ENCODE measurements at places on chromosomes 2 and 18.
A peak's percentile ranks its signal among the peaks of the same experiment; 100 is the strongest.

DNA sequence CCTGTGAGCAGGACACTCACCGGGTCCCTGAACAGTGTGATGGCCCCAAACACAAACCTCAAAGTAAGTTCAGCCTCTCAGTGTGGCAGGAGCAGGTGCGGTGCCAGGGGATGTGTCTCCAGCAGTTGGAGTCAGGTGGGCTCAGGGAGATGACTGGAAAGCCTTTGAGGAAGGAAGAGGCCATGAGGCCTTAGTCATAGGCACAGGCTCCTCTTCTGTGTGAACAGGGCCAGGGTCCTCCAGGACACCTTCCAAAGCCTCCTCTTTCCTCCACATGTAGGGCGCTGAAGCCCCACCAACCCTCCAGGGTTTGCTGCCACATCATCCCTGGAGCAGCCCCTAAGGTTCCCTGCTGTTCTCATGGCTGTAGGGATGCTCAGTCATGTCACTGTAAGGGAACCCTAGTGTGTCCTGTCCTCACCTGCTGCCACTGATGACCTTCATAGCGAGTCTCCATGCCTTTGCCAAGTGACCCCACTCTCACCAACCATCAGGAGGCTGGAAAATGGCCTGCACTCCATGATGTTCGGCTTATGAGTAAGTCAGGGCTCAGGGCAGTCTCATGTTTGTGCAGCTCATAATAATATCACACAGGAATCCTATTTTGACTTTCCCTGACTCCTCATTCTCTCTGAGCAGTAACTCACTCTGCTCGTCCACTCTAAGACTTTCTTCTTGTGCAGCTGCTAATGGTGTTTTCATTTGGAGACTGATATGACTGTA, 1152.9 kb downstream of the RPIA start:
- DNase-seq, result no peak

- DNase-seq, result no peak
These were observed 241.0 kb upstream of the RBBP8 start for GRCh38 chr18:22691946-22692710.

DNA sequence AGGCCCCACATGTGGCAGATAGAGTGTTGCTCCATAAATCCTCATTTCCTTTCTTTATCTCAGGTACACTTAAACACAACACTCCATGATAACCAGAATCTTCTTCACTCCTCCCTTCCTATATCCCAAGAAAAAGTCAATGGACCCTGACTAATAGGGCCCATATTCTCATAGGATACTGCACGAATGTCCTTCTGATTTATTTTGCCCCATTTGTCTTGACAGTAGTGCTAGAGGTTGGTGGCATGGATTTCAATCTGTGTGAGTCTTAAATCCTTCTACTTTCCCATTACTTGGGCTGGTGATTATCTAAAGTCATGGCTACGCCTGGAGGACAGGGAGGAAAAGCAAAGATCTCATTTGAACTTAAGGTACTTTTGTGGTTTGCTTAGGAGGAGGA, 156.0 kb downstream of the ACOXL start:
- DNase-seq, result no peak

- DNase-seq, result no peak
These were observed 154.7 kb upstream of the CNTNAP5 start for GRCh38 chr2:123870206-123870880.

DNA sequence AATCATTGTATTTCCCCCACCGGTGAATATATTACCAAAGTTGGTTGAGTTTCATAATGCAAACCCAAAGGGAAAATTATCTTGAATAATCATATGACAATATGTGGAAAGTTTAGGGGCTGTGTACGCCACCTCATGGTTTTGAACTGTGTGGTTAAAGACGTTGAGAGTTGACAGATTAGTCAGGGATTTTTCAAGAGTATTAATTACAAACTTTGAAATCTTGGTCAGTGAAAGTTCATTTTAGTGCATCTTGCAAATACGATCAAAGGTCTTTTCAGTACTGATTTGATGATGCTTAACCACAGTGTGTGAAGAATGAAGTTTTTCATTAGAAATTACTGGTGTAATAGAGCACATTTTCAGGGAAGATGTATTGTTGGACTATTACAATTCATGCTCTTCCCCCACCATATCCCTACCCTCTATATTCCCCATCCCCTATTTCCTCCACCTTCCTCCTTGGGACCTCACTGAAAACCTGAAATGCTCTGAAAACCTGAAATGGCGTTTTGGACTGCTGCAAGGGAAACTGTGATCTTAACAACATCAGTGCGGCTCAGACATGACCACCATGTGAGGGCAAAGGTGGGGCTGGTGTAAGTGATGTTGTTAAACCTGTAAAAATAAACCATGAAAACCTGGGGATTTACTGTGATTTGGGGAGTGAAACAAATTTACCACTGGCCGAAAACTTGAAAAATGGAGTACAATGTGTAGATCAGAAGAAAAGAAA, 4.5 kb upstream of the BCL2L11 start:
- DNase-seq, result no peak

DNA sequence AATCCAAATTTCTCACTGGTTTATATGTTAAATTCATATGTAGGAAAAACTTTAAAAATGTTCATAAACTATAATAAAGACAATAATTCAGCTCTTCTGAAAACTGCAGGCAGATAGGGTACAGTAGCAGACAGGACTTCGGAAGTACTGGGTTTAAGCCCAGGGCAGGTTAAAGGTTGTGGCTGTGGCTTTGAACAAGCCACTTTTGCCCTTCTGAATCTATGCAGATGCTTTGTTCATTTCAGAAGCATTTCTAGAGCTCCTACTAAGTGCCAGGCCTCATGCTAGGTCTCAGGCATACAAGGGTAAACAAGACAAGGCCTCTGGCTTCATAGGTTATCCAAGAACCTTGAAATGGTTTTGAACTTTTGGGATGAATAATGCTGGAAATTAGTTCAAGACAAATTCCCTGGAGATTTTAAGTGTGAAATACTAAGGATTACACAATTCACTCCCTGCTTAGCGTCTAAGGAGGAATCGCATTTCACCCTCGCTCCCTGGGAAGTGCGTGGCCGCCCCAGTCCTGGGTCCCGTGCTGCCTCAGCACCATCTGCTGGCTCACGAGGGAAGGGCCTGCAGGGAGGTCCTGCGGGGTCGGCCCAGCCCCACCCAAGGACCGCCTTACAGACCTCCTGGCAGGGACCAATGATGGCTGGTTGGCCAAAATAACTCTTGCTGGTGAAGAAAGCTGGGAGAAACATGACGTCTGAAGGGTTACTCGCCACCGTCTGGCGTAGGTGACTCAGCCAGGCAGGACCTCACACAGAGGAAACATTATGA, 67.7 kb upstream of the L3MBTL4 start:
- DNase-seq, result no peak

DNA sequence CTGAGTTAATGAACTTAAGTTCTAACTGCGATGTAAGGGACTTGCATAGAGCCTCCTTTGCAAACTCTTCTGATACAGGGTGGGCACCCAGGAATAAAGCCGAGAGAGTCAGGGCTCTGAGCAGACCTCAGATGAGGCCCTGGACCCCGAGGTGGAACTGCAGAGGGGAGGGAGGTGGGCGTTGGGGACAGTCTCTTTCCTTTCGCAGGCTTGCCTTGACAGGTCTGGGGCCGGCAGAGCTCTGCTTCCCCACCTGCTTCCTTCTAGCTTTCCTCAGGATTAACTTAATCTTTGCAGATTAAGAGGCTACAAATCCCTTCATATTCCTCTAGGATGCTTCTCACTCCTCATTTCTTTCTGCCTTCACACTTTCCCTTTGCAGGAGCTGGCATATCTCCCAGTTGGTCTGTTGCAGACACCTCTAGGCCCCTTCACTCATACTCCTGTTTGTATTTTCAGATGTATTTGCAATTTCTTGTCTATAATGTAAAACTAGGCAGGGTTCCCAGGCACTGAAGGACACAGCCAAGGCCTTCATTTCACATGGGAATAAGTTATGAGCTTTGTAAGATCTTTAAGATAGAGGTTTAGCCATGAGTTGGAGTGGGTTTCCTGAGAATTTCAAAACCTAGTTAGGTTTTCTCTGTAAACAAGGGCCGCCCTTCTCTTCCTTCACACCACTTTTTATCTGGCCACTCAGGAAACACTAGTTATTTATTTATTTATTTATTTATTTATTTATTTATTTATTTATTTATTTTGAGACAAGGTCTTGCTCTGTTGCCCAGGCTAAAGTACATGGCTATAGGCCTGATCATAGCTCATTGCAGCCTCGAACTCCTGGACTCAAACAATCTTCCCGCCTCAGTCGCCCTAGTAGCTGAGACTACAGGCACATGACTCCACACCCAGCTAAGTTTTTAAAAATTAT, 70.9 kb downstream of the MTCL1 start:
- no peak for DNase-seq

- peak; percentile 41 for DNase-seq
These were observed 219.6 kb upstream of the RAB12 start for GRCh38 chr18:8389391-8390340.

GRCh38 chr2:132668189-132668823, 1.7 kb downstream of the LYPD1 start:
- DNase-seq, result no peak

DNA sequence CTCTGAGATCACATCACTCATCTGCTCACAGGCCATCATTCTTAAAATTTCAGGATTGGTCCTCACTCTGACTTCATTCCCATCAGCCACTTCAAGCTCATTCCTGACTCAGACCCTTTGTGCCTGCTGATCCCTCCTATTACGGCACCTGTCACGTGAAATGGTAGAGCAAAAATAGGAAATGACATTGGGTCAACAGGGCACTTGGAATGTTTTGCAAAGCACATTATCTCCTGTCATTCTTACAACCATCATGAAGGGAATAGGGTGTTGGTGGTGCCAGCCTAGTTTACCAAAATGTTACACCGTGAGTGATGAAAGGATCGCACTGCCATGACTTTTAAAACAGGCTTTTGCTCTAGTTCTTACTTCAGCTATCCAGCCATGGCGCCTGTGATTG, 61.1 kb downstream of the EIF5B start:
- no peak for DNase-seq

DNA sequence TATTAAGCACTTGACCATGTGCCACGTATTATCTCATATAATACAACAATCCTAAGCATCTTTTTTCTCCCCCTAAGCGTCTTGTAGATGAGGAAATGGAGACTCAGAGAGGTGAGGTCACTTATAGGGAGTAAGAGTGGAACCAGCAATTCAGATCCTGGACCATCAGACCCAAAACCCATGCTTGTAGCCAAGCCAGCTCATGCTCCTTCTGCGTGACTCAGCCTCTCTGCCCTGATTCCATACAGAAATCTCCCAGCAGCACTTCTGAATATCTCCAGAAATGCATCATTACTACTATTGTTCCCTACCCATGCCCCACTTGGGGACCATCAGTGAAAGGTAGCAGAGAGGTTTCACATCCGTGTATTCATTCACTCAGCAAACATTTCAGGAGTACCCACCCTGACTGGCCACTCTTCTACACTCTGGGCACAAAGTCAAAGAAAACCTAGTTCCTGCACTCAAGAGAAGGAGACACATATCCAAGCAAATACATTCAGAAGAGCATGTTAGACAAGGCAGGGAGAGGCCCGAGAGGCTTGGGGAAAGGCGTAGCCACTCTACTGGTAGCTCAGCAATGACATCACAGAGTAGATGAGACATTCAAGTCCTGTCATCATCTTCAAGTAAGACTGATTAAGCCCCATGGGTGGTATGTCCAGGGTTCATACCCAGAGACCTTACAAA, 141.9 kb downstream of the MTCL1 start:
- no peak for DNase-seq

DNA sequence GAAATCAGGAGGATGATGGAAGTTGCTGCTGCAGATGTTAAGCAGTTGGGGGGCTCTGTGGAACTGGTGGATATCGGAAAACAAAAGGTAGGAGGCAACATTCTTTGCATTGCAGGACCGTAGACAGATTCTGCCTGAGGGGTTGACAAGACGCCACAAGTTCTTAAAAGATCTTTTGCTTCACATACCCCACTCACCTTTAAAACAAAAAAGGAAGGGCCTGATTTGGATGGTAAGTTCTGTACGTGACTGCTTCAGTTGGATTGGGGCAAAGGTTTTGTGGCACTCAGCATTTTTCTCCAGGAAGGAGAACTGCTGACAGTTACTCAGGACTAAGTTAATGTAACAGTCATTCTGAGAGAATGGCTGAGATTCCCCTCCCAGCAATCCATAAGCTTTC, 5.2 kb downstream of the CNDP2 start:
- DNase-seq, result no peak

GRCh38 chr2:145715601-145716000, 1195.7 kb upstream of the ZEB2 start:
- no peak for DNase-seq

- no peak for DNase-seq
These were observed 16.4 kb upstream of the TXNL4A start for GRCh38 chr18:80004600-80005342.

DNA sequence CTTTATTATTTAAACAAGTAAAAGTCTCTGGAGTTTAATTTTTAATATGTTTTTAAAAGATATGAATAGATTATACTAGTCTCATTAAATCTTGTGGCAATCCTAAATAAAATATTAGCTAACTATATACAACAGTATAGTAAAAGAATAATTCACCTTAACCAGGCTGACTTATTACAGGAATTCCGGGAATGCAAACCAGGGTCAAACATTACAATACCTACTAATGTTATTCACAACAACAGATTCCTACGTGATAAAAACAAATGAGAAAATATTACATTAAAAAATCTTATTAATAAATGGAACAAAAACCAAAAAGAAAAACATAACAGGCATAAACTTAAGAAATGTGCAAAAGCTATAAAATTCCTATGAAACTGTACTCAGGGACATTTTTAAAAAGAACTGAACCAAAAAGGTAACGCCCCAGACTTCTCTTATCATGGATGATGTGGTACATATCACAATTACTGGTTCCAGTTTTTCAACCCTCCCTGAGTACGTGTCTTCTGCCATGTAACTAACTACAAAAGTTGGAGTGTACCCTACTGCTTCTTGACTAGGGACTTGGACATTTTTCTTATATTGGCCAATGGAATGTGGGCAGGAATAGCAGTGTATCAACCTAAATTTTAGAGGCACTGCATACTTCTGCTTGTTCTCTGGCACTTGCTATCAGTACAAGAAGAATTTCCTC, 20.2 kb downstream of the TTC21B start:
- DNase-seq, result no peak

DNA sequence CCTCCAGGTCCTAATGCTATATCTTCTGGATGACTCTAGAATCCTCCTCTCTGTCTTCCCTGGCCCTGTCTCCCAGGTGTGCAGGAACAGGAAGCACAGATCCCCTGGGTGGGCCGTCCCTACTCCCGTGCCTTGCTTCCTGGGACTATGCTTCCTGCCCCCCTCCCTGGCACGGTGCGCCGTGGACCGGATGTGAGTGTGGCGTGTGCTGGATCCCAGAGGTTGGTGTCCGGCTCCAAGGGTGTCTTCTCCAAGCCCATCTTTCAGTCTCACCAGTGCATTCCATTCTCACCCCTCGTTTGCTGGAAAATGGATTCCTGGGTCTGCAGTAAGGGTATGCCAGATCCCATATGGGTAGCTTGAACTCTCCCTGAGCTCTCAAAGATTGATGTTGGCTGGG, 144.4 kb upstream of the TWIST2 start:
- no peak for DNase-seq

DNA sequence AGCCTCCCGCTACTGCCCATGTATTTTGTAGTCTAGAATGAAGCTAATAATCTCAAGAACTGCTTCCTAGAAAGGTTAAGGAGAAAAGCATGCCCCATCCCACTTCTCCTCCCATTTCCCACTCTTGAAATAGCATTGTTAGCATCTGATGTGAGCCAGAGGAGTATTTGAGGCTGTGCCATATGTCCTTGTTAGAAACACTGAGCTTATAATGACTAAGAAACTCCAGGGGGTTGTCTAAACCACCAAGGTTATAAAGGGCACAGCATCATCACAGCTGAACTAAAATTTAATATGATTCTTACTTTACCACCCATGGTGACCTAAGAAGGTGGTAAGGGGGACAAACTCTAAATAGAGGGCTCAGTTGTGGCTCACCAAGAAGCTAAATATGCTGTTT, 16.6 kb downstream of the TSPYL6 start:
- no peak for DNase-seq

GRCh38 chr2:33093283-33093993, 146.7 kb downstream of the LTBP1 start:
- no peak for DNase-seq

All from NCI-H1930 (cell line).